Breast epithelium (tissue), 4 donors: ENCODE measurements at places on chromosomes 1 and 21.

- no peak overlapping the region for H3K4me3 ChIP-seq
- no peaks in the 10 kb centered on the region for H3K36me3 ChIP-seq
- no peak overlapping the region for H3K27ac ChIP-seq
- no peaks in the 10 kb centered on the region for H3K4me1 ChIP-seq
- H3K27me3 ChIP-seq: no peaks in the 10 kb centered on the region
- no peak for DNase-seq
These were observed 5.4 kb downstream of the SPATA6 start for GRCh38 chr1:48466594-48466993.

- no peak for DNase-seq
- H3K36me3 ChIP-seq: no peaks in the 10 kb centered on the region
- H3K27ac ChIP-seq: no peak overlapping the region
These were observed 40.0 kb downstream of the NFIA start for GRCh38 chr1:61122389-61122788.

GRCh38 chr1:192579010-192579738, 3.6 kb downstream of the RGS1 start:
- DNase-seq: no peak
- H3K4me3 ChIP-seq: no peak overlapping the region
- no peaks in the 10 kb centered on the region for H3K27me3 ChIP-seq
- H3K36me3 ChIP-seq: no peaks in the 10 kb centered on the region

- H3K36me3 ChIP-seq: no peaks in the 10 kb centered on the region
- H3K4me3 ChIP-seq: no peak overlapping the region
- no peaks in the 10 kb centered on the region for H3K27me3 ChIP-seq
- DNase-seq: no peak
These were observed 73.9 kb downstream of the ACTL8 start for GRCh38 chr1:17828991-17829390.

GRCh38 chr1:204093421-204093717, 20.5 kb downstream of the SOX13 start:
- H3K36me3 ChIP-seq: no peaks in the 10 kb centered on the region
- H3K4me3 ChIP-seq: no peak overlapping the region
- no peaks in the 10 kb centered on the region for H3K27me3 ChIP-seq
- H3K4me1 ChIP-seq: peaks cover 10% of the 10 kb centered on the region

GRCh38 chr1:41429641-41430035, 54.8 kb downstream of the EDN2 start:
- peaks cover 8% of the 10 kb centered on the region for H3K4me1 ChIP-seq
- H3K27ac ChIP-seq: no peak overlapping the region
- DNase-seq: no peak
- H3K27me3 ChIP-seq: no peaks in the 10 kb centered on the region
